ENCODE measurements at places on chromosomes 4 and X.
A peak's percentile ranks its signal among the peaks of the same experiment; 100 is the strongest.

DNA sequence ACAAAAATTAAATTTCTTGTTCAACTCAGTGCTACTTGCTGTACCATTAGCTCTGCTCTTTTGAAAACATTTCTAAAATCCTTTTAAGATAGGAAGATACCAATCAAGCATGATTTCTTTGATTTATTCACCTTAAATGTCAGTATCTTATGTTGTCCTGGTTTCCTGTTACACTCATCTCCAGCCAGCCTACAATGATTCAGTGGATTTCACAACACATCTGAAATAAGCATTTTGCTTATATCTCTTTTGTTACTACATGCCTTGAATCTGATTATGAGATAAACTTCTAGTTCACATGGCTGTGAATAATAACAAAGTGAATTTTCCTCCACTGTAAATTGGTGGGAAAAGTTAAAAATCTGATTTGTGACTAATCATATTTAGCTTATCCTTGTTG lies 112.5 kb upstream of the BMP3 start:
- peak; percentile 4 for DNase-seq

- no peak for DNase-seq
Measured at GRCh38 chr4:17780501-17781299, 721 bp downstream of the FAM184B start.

GRCh38 chr4:181793096-181793495 lies 450.1 kb upstream of the TENM3 start:
- DNase-seq = no peak

GRCh38 chr4:2902126-2902525 lies 58.5 kb downstream of the ADD1 start:
- no peak for DNase-seq

DNA sequence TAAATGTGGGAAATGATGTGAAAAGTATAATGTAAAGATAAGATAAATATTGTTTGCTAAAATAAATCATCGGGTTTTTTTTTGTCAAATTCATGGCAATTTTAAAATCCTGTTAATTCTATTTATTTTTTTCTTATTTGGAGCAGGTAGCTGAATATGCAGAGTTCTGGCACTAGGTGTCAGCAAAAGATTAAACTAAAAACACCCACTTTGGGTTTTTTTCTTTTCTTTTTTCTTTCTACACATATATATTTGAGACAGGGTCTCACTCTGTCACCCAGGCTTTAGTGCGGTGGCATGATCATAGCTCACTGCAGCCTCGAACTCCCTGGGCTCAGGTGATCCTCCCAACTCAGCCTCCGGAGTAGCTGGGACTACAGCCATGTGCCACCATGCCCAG lies 6.9 kb upstream of the RAP2C start:
- DNase-seq = no peak

GRCh38 chrX:137427426-137427778 lies 138.5 kb upstream of the ZIC3 start:
- DNase-seq = no peak

DNA sequence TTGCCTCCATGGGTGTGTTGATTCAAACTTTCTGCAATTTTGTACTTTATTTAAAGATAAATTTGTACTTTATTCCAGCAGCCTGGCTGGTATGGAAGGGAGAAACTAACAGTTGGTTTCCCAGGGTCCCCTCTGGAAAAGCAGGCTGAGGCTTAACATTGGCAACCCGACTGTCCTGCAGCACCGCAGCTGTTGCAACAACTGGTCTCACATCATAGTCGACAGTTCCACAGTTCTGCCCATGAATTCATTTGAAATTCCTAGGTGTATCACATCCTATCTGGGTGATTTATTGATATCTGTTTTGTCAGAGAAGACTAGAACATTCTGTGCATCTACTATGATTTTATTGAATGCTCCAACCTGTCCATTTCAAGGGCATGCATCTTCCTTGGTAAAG lies 98.8 kb upstream of the GATB start:
- no peak for DNase-seq

GRCh38 chrX:53456254-53456653 lies 22.1 kb upstream of the HSD17B10 start:
- no peak for DNase-seq

GRCh38 chrX:29636331-29636730 lies 579.0 kb upstream of the MAGEB2 start:
- no peak for DNase-seq

- DNase-seq = no peak
Measured at GRCh38 chrX:9788911-9789310, 2.7 kb downstream of the SHROOM2 start.

DNA sequence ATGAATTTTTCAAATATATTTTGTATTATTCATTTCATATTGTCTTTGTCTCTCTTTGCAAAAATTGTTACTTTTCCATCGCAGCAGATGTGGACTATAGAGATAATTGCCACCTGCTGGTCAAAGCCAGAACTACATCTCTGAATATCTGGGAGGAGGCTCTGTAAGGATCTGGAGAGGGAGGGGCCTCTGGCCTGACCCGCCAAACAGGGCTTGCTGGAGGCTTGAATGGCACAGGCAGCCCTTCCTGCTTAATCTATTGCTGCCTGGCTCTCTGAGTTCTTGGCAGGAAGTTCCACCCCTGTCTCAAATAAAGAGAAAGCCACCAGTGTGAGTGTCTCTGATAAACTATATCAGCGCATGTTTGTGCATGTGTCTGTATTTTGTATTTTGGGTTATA lies 132.4 kb downstream of the ZMAT1 start:
- DNase-seq = peak; percentile 90

DNA sequence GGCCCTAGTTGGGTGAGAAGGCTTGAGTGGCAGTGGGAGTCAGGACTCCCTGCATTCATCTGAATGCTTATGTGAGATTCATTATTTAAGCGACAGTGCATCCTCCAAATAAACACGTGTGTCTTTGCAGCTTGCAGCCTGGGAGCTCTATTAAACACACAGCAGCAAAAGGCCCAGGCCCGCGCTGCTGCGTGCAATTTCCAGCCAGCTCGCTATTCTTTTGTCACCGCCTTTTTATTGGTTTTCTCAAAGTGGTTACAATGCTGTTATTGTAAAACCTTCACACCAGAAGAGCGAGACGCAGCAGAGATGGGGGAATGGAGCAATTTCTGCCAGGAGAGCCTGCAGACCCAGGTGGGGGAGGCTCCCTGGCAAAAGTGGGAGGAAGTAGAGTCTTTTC lies 252.5 kb downstream of the BCOR start:
- DNase-seq = no peak

All from activated CD4-positive, alpha-beta T cell treated with anti-CD3 and anti-CD28 coated beads, Interleukin-10, Interleukin-2, amounts not matched to agents 100 ng/mL and 50 ng/mL, durations not matched to agents 16 hours and 8 hours (primary cell).